ENCODE measurements at places on chromosomes 7 and 10. TPM values are rescaled to one million over a fixed set of nuclear protein-coding genes. Genes with fewer than 3 reads are reported as not detected.

The ZNRF2 gene
- total RNA-seq = 26.7 TPM

The SPDYE16 gene
- total RNA-seq = not detected

DNA sequence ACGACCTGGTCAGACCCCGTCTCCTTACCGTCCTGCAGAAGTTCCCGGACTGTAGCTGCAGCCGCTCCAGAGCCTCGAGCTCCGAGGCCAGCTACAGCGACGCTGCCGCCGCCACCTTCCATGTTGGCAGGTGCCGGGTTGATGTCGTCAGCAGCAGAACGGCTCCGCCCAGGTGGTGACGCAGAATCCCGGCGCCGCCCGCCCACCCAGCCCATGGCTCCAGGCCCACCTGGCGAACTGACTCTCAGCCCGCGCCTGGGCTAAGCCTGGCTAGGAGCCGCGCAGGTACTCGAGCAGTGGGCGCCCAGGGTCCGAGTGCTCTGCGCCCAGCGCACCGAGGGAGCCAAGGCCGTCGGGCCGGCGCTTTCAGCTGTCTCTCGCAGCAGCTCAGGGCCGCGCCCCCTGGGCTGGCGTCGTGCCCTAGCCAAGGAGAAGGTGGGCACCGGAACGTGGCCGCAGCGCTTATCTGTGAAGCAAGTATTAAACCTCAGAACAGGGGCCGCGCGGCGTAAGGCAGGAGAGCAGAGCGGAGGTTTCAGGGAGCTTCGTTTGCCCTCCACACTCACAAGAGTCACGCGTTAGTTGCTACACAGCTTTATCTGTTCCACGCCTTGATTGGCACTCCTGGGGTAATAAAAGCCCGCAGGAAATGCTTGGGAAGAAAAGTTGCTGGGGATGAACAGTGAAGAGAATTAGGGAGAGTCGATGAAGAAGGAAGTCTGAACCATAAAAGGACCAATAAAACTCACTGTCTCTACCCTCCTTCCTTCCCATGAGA, at the start of the genes COG5 and DUS4L:
TSS of gene COG5 (minus strand) at position 146 of the 778 bp plus-strand sequence. CDS start at position 122, 24 bp downstream.
TSS of gene DUS4L (plus strand) at position 197 of the 778 bp plus-strand sequence. CDS start 3,100 bp downstream, outside the sequence.
- DNase-seq = peak; percentile 84

DNA sequence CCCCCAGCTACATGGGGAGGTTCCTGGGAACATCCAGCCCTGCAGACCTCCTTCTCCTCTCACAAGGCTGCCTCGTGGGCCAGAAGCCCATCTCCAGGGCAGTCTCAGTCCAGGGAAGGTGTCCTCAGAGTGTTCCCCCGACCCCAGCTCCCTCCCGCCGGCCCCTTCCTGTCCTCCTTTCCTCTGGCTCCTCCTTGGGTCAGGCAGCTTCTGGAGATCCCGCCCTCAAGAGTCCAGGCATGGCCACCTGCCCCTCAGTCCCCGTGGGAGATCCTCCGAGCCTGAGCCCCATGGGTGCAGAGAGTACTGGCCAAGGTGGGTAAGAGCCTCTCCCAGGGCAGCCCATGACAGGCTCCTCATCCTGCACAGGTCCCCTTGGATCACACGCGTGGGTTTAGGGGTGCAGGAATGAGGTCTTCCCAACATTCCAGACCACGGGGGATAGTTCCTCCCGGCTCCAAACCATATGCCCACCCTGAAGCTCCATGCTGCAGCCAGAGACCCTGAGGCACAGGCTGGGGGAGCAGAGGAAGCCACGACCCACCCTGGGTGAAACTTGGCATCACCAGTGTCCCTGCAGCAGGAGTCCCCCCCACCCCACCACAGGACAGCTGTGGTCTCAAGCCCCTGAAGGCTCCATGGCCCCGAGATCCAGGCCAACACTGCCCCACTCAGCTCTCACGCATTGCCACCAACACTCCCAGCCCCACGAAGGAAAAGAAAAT, 65.5 kb downstream of the OAT start:
- DNase-seq = no peak

GRCh38 chr7:65436163-65436562, 62.5 kb downstream of the ZNF92 start:
- DNase-seq = no peak

GRCh38 chr7:100561491-100562194, 12.1 kb downstream of the SAP25 start:
- DNase-seq = no peak

DNA sequence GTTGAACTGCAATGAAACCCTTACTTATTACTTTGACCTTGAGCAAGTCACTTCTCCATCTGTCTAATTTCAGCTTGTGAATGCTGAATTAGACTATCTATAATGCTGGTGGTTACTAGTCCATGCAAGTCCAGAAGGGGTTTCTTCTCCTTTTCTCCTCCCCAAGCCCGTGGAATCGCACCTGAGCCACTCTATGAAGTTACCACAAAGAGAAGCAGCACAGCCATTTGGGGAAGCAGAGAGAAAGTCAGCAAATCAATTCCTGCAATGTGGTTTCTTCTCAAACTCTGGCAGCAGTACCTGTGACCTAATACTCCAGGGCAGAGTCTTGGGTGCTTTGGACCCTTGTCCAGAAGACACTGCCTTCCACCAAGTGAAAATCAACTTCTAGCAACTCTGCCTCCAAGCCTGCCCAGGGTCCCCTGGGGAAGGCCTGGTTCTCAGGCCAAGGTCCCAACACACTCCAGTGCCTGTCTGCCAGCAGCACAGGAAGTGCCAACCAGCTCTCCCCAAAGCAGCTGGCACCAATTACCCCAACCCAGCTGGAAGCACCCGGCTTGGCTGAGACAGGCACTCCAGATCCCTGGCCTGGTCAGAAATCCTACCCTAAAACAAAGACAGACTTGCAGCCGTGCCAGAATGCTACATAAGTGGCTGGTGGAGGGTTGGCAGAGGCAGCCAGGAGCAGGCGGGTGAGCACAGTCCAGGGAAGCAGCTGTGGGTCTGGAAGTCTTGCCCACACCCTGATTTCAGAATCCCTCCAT, 200.3 kb downstream of the LSM5 start:
- DNase-seq = no peak

Measured in uterus (tissue), 4 donors.